Endothelial cell of umbilical vein (primary cell): ENCODE measurements at places on chromosomes 7 and 10. TPM values are rescaled to one million over a fixed set of nuclear protein-coding genes. Genes with fewer than 3 reads are reported as not detected.

GRCh38 chr7:44065431-44066110 lies at the start of gene PGAM2:
TSS of gene PGAM2 (minus strand) at chr7:44065567. CDS start at chr7:44065529, 38 bp downstream.
- no peak within 1 kb of the TSS for H3K27ac ChIP-seq
- H3K27me3 ChIP-seq, result peaks cover 13% of the 10 kb centered on the region
- no peaks in the 10 kb centered on the region for H3K36me3 ChIP-seq
- no peak within 1 kb of the TSS for H3K4me3 ChIP-seq
- no peak for DNase-seq
- no peaks in the 10 kb centered on the region for H3K4me1 ChIP-seq

DNA sequence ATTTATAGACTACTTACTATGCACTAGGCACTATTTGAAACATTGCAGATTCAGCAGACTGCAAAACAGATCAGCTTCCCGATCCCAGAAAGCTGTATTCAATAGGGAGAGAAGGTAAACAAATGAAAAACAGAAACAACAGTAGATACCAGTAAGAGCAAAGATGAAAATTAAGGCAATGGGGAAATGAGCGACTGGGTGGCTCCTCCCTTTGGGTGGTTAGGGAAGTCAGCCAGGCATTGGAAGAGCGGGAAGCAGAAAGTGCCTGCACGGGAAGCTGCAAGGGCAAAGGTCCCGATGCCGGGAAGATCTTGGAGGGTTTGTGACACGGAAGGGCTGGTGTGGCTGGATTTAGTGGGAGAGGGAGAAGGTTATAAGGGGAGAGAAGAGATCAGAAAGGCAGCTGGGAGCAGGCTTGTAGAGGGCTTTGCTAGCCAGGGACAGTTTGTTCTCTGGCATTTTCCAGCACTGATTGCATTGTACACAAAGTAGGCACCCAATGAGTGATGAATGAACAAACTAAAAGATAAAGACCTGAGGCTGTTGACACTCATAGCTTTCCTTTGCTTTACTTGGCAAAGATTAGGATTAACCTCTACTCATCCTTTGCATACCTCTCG lies 67.8 kb downstream of the NAMPT start:
- H3K4me3 ChIP-seq, result no peak overlapping the region
- no peaks in the 10 kb centered on the region for H3K27me3 ChIP-seq
- no peaks in the 10 kb centered on the region for H3K36me3 ChIP-seq
- peaks cover 42% of the 10 kb centered on the region for H3K4me1 ChIP-seq
- DNase-seq, result peak; percentile 86

DNA sequence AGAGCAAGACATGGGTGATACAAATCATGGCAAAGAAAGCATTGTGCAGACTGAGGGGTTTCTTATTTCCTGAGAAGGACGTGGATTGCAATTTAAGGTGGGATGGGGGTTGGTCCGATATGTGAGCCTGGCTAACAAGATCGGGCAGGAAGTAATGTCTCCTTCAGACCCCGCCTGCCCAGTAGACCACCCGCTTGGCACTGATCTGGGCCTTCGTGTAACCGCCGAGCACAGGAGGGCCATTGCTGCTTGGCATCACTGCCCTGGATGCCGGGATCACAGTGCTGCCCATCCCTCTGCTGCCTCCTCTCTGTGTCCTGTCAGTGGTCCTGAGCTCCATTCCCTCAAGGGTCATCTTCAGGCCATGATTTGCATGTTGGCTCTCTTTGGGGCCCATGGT lies 214.6 kb upstream of the ZNF32 start:
- H3K4me3 ChIP-seq, result no peak overlapping the region
- H3K27ac ChIP-seq, result peak overlapping the region; percentile 93
- H3K4me1 ChIP-seq, result peaks cover 58% of the 10 kb centered on the region
- H3K36me3 ChIP-seq, result no peaks in the 10 kb centered on the region

DNA sequence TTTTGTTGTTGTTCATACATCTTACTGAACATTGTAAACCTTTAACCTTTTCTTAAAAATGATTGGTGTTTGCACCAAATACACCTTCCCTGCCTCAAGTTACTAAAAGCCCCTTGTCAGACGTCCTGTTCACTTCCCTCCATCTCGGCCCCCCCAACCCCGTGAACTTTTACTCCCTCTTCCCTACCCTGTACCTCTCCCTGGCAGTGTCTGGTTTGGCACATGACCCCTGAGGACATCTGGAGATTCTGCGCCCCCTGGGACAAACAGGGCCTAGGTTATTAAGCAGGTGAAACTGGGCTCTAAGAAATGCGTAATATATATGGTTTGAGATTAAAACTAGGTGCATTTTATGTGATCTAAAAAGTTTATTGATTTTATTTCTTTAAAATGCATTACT lies 1.4 kb downstream of the PPP2R2D start:
- no peak for DNase-seq
- H3K27ac ChIP-seq, result peak overlapping the region; percentile 72
- H3K4me1 ChIP-seq, result peaks cover 23% of the 10 kb centered on the region
- H3K36me3 ChIP-seq, result peaks cover 6% of the 10 kb centered on the region
- H3K27me3 ChIP-seq, result peaks cover 10% of the 10 kb centered on the region
- peak overlapping the region; percentile 93 for H3K4me3 ChIP-seq

GRCh38 chr7:99054781-99055180 lies 89.1 kb downstream of the SMURF1 start:
- H3K36me3 ChIP-seq, result peaks cover 16% of the 10 kb centered on the region
- H3K27me3 ChIP-seq, result no peaks in the 10 kb centered on the region
- DNase-seq, result no peak
- no peak overlapping the region for H3K4me3 ChIP-seq

The OR2A42 gene
- polyA plus RNA-seq, result not detected in 2 replicates

The SAMD9L gene
- polyA plus RNA-seq, result 1.9 and 2.7 TPM in 2 replicates

The CHRM2 gene
- not detected in 2 replicates for polyA plus RNA-seq
